ENCODE measurements at places on chromosomes 2 and 18.

DNA sequence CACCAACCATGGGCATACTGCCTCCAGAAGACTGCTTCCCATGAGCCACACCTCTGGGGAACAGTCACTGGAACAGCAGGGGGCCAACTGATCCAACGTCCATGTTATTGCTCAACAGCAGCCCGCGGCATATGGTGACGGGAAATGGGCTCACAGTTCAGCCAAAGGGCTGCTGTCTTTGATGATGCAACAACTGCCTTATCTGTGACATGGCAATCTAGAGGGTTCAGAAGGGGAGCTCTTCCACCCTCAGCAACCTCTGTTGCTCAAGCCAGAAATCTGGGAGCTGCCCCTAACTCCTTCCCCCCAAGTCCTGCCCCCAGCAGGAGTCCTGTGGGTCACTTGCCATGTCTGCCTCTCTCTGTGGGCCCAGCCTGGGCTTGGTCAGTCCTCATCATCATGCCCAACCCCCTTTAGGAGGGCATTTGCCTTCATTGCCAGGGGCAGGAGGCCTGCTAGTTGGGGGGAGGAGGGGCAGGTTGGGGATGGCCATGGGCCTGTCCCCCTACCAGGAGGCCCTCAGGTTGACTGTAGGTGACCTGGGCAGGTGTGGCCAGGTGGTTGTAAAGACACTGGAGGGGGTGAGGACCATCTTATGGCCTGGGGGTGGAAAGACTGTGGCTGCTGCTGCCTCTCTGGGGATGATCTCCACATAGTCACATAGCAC is 212.9 kb downstream of the CYP26B1 start:
- no peak for DNase-seq

- DNase-seq, result no peak
These were observed 32.3 kb downstream of the GPC1 start for GRCh38 chr2:240467659-240468302.

- no peak for DNase-seq
These were observed 3.4 kb downstream of the TMEM18 start for GRCh38 chr2:673615-674320.

GRCh38 chr2:235841863-235842262 is 326.3 kb downstream of the GBX2 start:
- DNase-seq, result no peak

DNA sequence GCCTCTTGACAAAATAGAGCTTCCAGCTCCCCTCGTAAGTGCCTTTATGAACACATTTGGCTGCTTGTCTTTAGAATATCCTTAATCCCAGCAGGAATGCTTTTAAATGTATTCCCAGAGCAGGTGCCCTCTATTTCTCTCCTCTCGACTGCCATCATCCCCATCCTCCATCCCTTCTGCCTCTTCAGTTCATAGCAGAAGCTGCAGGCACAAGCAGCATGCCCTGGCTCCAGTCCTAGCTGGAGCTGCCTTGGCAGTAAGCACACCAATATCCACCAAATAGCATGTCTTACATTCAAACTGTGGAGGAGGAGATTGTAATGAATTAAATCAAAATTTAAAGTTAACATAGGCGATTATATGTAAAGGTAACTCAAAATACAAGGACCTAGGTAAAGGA is 891.3 kb upstream of the SLC39A10 start:
- no peak for DNase-seq

- no peak for DNase-seq
These were observed 8.3 kb downstream of the EFR3B start for GRCh38 chr2:25050128-25050527.

- no peak for DNase-seq
These were observed 470.8 kb downstream of the DLGAP1 start for GRCh38 chr18:3984163-3984757.

DNA sequence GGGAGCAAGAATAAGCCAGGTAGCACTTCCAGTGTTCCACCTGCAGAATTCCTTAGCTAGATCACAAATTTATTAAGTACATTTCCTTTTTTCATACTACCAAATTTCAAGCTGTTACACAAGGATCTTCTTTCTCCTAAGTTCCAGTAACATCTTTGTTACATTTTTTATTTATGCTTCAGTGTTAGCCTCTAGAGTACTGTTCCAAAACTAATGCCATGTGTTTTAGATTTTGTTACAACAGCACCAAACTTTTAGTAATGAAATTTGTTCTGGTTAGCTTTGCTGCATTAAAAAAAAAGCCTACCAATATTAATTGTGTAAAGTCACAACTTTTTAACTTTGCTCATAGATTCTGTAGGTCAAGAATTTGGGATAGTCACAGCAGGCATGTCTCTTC is 161.1 kb downstream of the CAMKMT start:
- no peak for DNase-seq

- DNase-seq, result peak; percentile 76
These were observed 1.9 kb downstream of the TLX2 start for GRCh38 chr2:74515981-74516633.

DNA sequence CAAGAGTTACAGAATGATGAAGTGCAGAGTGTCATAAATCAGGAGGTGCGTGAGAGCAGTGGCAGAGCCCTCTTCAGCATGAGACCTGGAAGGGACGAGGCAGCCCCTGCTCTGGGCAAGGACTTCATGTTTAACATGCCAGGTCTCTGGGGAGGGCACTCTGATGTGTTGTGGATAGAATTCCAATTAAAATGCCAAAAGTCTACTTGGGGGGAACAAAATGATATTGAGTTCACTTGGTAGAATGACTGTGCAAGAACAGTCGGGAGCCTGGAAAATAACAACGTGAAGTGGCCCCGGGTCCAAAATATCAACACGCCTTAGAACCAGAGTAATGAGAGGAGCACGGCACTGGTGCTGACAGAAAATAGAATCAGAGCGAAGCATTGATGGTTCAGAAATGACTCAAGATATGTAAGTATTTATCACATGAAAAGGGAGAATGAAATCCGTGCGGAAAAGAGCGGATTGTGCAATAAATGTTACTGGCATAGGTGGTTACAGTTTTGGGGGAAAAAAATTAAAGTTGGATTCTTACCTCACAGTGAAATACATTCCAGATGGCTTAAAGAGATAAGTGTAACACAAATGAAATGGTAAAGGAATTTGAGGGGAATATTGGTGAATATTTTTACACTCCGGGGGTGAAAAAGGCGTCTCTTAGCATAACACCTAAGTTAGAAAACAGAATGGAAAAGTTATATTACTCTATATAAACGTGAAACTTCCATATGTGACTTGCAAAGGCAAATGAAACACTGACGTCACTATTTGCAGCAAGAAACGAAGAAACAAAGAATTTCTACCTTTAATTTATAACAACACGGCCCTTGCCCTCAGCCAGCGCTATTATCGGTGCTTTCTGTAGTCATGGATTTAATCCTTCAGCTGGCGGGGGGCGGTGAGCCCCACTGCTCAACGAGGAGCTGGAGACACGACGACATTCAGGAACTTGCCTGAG is 159.4 kb upstream of the TWIST2 start:
- no peak for DNase-seq

DNA sequence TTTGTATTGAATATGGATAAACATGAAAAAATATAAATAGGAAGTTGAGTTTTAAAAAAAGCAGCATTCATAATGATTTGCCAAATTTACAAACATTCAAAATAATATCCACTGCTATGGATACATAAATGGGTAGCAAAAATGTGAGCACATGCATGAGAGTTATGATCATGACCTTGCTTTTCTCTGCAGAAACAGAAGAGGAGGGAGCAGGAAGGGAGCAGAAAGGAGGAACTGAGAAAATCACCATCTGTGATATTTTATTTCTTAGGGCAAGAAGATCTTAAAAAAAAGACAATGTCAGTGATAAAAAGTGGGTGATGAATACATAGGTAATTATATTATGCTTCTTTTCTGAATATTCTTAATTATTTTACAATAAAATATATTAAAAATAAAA is 17.7 kb upstream of the CCDC93 start:
- no peak for DNase-seq

GRCh38 chr2:172207911-172208310 is 105.2 kb upstream of the DLX2 start:
- no peak for DNase-seq

GRCh38 chr2:74578408-74578807 is 23.9 kb downstream of the DOK1 start:
- no peak for DNase-seq

DNA sequence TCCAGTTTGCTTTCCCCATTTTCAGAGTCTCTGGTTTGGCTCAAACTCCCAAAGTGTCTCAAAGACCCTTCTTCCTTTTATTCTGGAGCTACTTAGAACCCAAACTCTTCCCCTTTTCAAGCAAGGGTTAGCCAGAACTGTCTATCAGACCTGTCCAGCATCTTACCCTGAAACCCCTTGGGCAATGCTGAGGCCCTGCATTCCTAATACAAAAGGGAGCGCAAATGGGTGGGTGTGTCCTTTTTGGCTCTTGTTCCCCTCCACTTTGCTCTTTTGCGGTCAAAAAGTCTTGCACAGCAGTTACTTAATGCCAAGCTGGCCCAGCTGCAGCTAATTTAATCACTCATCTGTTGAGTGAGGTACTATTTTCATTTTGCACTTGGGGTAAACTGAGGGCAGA is 231.2 kb upstream of the FOSL2 start:
- no peak for DNase-seq

DNA sequence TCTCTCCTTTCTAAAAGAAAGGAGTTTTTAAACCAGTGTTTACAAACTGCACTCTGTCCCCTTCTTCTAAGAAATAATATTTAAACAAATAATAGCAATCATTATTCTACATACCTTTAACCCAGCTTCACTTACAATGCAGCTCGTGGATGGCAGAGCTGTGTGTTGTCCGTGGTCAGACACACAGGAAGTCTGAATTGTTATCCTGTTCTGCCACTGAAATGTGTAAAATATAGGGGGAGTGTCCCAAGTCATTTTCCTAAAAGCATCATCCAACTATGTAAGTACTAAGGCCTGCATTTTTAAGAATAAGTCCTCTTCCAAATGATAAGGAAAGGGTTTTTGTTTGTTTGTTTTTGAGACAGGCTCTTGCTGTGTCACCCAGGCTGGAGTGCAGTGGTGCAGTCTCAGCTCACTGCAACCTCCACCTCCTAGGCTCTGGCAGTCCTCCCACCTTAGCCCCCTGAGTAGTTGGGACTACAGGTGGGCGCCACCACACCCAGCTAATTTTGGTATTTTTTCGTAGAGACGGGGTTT is 2.7 kb upstream of the PPP4R1 start:
- DNase-seq, result no peak

- no peak for DNase-seq
These were observed 493.0 kb downstream of the PLCL1 start for GRCh38 chr2:198297350-198297749.

DNA sequence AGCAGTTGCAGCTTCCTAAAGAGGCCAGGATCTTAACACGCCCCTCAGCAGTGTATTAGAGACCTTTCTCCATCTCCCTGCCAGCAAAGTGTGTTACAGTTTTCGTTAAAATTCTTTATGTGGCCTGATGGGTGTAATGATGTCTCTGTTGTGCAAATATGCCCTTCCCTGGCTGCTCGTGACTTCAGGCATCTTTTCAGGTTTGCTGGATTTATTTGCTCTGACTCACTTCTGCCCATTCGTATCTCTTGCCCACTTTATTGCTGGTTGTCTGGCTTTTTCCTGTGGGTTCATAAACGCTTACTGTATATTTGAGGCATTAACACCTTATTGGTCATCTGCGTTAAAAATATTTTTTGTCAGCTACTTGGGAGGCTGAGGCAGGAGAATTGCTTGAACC is 134.5 kb downstream of the ASB1 start:
- no peak for DNase-seq

DNA sequence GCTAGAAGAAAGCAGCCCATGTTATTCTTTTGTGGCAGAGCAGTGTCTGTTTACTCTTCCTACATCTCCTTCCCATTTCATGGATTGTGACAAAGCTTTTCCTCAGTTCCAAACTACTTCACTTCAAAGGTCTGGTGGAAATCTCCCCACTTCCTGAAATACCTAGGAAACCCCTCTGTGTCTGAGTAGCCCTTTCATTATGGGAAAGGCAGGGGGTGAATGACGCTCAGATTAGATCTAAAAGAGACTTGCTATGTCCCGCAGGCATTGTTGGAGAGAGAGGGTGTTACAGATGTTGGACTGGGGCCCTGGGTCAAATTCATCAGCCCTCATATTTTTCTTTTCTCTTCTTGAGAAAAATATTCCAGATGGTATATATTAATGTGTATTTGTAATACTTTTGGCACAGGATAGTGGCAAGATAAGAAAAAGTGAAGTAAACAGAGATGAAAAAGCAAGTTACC is 675.0 kb downstream of the IRS1 start:
- DNase-seq, result no peak

DNA sequence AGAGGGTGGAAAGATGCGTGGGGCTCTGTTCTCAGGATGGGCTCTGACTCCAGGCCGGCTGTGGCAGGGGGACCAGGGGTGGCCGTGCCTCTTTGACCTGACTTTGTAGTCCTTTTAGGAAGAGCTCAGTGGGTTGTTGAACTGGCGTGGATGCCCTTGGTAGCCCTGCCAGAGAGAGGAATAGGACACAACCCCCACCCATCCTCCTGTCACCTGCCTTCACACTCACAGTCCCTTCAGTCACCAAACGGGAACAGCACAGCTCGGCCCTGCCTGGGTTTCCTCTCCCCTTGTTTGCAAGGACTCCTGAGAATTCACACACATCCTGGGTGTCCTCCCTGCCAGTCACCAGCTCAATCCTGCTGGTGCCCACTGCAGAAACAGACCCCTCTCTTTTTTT is 20.1 kb upstream of the MRPL33 start:
- no peak for DNase-seq

DNA sequence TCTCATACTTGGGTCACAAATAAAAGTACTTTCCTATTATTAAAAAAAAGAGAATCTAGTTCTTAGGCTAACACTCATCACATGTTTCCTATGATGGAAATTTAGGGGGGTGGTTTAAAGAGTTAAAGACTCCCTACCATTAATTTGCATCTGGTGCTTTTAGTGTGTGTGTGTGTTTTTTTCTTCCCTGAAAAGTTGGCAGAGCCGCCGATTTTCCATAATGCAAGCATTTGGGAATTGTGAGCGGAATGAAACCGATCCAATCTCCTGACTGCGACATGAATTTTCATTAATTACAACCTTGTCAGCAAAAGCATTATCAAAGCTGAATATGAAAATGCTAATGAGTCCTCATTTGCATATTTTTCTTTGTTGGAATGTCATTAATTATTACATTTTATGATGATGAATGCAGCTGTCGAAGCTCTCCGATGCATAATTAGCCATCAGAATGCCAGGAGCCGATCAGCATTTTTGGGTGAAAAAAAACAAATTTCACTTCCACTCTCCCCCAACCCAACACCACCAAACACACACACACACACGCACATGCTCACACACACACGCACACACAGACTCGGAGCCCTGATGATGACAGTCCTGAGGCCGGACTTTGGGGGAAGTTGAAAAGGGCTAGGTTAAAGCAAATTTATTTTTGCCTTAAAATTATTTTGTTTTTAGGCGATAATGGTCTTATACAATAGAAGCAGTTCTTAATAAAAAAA is 165.4 kb downstream of the TCF4 start:
- no peak for DNase-seq

GRCh38 chr2:242031481-242032019 is 162.0 kb downstream of the RTP5 start:
- DNase-seq, result peak; percentile 75

DNA sequence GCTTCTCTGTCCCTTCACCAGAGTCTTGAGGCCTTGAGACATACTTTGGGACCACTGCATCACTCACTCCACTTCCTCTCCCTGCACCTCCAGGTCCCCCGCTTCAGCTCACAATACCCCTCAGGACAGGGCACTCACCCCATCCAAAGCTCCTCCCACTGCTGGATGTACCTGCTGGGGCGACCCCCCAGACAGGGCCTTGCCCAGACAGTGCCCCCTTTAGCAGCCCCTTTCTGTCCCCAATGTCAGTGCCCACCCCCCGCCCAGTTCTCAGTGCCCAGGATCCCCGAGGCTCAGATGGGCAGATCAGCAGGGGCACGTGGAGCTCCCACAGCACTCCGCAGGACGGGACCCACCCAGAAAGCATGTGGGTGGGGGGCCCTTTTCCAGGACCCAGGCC is 23.8 kb upstream of the IMP4 start:
- DNase-seq, result no peak

All from CD4-positive, alpha-beta memory T cell (primary cell).